ENCODE measurements at places on chromosomes 3 and 15. TPM values are rescaled to one million over a fixed set of nuclear protein-coding genes. Genes with fewer than 3 reads are reported as not detected.

DNA sequence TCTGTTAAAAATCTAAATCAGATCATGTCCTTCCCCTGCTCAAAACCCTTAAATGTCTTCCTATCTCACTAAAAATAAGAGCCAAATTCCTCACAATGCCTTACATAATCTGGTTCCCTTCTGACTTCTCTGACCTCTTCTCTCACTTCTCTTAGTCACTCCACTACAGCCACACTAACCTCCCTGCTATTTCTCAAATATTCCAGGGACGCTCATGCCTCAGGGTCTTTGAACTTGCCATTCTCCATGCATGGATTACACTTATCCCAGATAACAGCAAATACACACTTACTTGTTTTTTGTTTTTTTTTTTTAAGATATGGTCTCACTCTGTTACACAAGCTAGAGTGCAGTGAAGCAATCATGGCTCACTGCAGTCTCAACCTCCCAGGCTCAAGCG, 8.5 kb downstream of the TP53BP1 start:
- peak; percentile 40 for DNase-seq

DNA sequence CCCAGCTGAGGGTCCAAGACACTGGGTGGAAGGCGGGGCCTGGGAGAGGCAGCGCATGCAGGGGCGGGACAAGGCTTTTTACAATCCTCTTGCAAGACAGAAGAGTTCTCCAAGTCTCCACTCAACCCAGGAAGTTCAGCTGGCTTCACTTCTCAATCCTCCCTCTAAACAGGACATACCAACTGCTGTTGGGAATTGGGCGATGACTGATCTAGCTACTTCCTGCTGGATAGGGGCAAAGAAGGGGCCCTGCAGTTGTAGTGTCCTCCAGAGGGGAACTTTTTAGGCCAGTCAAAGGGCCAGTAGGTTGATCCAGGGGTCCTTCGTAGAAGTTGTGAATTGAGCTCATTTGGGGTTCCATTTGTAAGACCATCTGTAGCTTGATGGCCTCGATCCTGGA, 94.6 kb upstream of the TERB2 start:
- no peak for DNase-seq

GRCh38 chr3:168088106-168088720, 7.5 kb downstream of the GOLIM4 start:
- DNase-seq = no peak

GRCh38 chr3:43953814-43954692, 263.3 kb downstream of the ABHD5 start:
- peak; percentile 31 for DNase-seq

DNA sequence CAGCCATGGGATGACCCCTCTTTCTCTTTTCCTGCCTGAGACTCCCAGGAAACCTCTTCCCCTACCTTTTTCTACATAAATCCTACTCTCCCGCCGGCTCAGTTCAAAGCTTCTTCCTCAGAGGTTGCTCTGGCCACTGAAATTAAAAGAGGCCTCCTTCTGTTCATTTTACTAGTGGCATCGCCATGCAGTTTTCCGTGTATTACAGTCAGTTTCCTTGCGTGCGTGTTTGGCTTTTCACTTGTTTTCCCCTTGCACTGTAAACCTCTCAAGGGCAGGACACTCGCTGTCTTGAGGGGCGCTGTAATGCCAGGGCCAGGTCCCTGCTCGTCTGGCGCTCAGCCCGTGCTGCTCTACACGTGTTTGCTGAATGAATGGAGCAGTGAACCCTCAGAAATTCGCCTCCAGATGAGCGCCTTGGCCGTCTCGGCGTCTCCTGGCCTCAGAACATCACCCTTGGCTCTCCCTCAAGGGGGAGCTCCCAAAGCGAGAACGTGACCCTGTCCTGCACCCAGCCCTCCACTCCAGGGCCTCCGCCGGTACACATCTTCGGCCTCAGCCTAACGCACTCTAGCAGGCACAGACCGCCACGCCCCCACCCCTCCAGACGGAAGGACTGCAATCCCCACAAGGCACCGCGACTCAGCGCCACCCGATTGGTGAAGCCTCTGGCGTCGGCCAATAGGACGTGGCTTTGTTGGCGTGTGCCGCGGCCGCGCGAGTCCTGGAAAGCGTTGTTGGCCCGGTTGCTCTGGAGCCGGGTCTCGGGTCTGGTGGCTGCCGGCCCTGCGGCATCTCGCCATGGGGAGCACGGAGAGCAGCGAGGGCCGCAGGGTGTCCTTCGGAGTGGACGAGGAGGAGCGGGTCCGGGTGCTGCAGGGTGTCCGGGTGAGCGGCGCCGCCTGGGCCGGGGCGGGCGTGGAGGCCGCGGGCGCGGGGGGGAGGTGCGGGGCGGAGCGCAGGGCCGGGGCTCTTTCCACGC, at the start of gene CHCHD6:
Gene CHCHD6, plus strand, starts transcription at position 729 of the 982 bp plus-strand sequence. Its CDS starts 73 bp downstream, at position 802.
- peak; percentile 94 for DNase-seq

- DNase-seq = peak; percentile 77
Observed at GRCh38 chr3:189967254-189967865, 153.3 kb downstream of the P3H2 start.

- DNase-seq = no peak
Observed at GRCh38 chr3:97928986-97929385, 43.2 kb downstream of the RIOX2 start.

GRCh38 chr3:32203854-32204253, 34.6 kb upstream of the CMTM8 start:
- peak; percentile 24 for DNase-seq

GRCh38 chr15:29309139-29309538, 39.5 kb upstream of the NSMCE3 start:
- no peak for DNase-seq

- DNase-seq = no peak
Observed at GRCh38 chr3:3201611-3202010, 22.1 kb upstream of the CRBN start.

Gene CCDC13
- total RNA-seq = 8.6 TPM

DNA sequence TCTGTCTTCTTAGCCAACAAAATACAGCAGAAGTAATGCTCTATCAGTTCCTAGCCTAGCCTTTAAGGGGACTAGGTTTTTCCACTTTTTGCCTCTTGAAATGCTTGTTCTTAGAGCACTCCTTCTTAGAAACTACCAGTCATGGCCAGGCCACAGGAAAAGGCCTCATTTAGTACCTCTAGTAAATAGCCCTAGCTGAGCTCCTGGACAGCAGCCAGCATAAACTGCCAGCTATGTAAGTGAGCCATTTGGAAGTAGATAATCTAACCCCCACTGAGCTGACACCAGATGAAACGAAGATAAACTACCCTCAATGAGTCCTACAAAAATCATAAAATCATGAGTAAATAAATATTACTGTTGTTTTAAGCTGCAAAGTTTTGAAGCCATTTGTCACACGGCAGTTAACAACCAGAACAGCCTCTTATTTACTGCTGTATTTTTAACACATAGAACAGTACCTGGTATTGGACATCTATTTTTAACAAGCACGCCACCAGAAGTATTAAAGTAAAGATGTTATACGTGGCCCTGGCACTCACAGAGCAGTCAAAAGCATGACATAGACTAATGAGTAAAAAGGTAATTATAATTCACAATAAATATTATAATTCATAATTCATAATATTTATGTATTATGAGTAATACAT, 12.0 kb downstream of the TBC1D5 start:
- peak; percentile 41 for DNase-seq

GRCh38 chr15:38069511-38070011, 135.1 kb downstream of the TMCO5A start:
- peak; percentile 88 for DNase-seq

Gene TM4SF18
- 1.3 TPM for total RNA-seq

Gene ZFAND6
- 125 TPM for total RNA-seq

Gene ALG1L2
- total RNA-seq = not detected

- no peak for DNase-seq
Observed at GRCh38 chr3:72163809-72164634, 379.1 kb upstream of the PROK2 start.

GRCh38 chr15:25182098-25182478, 227.3 kb downstream of the SNRPN start:
- no peak for DNase-seq

Gene PEX5L
- 0.27 TPM for total RNA-seq

- peak; percentile 82 for DNase-seq
Observed at GRCh38 chr3:197730200-197730599, 6.5 kb downstream of the RUBCN start.

DNA sequence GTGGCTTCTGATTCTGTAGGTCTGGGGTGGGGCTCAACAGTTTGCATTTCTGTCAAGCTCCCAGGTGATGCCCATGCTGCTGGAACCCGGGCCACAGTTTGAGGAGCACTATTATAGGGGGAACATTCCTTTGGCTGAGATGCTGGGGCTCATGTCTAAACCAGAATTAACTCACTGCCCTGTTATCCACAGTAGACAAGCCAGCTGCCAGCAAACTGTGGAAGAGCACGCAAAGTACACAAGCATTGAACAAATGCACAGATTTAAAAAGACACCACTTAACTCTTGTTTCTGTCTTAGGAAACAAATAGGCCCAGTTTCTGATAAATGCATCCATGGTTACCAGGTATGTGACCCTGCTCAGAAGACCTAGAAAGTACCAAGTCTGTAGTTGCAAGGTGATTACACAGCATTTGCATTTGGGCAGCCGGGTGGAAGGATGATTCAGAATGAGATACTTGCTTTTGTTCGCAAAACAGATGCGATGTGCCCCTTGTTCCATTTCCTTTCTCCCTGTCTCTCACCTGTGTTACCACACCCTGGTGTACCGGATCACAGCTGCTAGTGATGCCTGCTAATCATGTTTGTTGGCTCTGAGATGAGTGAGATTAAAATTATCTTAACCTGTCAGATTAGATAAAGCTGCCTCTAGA, 12.4 kb downstream of the GYG1 start:
- no peak for DNase-seq

DNA sequence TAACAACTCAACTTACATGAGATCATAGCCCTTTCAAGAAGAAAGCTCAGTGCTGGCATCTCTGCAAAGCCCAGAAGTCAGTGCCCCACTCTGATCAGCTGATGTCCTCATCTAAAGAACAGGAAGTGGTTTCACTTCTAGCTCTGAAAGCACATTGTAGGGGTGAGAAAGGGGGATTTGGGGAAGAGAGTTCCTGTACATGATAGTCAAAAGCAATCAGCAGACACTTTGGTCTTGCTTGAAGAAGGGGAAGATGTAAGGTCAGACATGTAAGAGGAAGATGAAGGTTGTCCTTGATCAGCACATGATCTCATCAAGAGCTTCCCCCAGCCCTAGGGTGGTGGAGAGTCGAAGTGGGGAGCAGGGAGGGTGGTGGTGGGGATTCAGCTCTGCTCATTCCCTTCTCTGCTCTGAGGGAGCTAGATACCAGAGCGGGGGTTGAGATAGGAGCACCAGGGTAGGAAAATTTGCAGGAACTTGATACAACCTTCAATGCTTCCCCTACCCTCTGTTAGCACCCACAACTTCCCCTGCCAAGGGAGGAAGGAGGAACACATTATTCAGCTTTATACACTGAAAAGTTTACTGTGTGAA, 76.4 kb upstream of the ETV5 start:
- DNase-seq = no peak

DNA sequence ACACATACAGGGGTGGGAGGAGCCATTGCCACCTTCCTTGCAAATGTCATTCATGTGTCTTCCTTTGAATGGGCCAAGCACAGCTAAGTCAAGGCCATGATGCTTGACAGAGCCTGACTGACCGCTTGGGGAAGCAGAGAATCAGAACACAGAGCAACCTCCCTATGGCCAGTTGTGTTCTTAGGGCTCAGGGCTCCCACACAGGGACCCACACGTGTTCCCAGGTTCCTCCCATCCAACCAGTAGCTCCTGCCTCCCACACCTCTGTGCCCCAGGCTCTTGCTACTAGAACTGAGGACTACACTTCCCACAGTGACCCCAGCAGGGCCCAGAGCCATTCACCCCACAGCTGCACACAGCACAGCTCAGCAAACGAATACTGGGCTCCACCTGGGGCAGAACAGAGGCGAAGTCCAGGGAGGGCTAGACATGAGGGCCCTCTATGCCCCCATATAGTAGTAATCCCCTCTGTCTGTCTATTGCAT, 42.9 kb downstream of the KLF15 start:
- DNase-seq = no peak

Gene PRKAR2A
- 43.4 TPM for total RNA-seq

GRCh38 chr15:48432688-48433087, 101.5 kb downstream of the DUT start:
- DNase-seq = no peak

Gene ZBTB38
- 267 TPM for total RNA-seq

Gene TATDN2
- total RNA-seq = 20.8 TPM

GRCh38 chr3:42195879-42196330, 70.1 kb downstream of the CCK start:
- peak; percentile 38 for DNase-seq

Gene SH2D7
- not detected for total RNA-seq

DNA sequence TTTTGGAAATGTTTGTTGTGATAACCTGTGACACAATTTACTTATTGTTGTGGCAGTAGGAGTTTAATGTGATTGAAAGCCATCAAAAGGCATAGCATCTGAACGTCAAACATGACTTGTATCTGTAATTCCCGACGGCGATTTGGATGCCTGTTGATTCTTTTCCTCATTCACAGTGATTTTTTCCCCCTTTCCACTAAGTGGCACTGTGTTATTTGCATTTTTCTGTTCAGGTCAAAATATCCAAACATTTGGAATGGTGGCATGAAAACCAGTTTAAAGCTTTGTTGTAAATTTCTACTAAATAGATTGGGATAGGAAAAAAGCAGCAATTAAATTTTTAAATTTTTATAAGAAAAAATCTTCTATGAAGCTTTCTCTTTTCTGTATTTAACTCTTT, 259.9 kb upstream of the KCNH8 start:
- no peak for DNase-seq

DNA sequence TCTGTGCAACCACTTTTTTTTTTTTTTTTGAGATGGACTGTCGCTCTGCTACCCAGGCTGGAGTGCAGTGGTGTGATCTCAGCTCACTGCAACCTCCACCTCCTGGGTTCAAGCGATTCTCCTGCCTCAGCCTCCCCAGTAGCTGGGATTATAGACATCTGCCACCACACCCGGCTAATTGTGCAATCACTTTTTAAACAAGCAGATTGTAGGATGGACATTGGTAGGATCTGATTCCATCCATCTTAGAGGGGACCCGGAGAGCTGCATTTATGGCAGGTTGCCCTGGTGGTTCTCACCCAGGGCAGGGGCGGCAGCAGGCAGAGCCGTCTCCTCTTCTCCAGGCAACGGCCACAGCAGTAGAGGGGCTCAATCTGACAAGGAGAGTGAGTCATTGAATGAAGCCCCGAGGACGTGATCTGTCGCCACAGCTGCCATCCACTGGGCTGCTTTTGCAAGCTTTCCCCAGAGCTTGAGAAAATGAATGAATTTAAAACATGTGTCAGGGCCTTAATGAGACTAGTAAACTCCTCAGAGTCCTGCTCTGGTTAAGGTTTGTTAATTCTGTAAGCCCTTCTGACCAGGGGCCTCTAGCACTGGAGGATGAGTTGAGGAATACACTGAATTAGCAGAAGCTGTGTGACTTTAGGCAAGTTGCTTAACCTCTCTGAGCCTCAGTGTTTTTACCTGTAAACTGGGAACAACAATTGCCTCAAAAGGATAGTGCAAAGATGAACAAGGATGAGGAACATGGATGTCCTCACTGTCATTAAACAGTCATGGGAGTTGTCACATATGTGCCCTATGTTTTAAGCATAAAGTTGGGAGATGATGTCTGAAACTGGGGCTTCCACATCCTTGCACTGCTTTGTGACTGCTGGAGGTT, 129.1 kb downstream of the ASB7 start:
- no peak for DNase-seq

Gene ZBTB47
- 22.3 TPM for total RNA-seq

Gene ZIC4
- total RNA-seq = not detected

All from fibroblast of the aortic adventitia (primary cell).